CD4-positive, CD25-positive, alpha-beta regulatory T cell (primary cell): ENCODE measurements at places on chromosomes 1 and 21. TPM values are rescaled to one million over a fixed set of nuclear protein-coding genes. Genes with fewer than 3 reads are reported as not detected.

GRCh38 chr1:186297439-186298045 lies 77.5 kb downstream of the TPR start:
- DNase-seq: no peak

- DNase-seq: no peak
Observed at GRCh38 chr1:44168520-44169098, 27.2 kb upstream of the KLF18 start.

GRCh38 chr1:220013497-220013896 lies 32.8 kb downstream of the EPRS1 start:
- no peak for DNase-seq

- DNase-seq: no peak
Observed at GRCh38 chr1:221310180-221310579, 430.9 kb downstream of the HLX start.

- no peak for DNase-seq
Observed at GRCh38 chr21:45383111-45383614, 21.8 kb upstream of the COL18A1 start.

- no peak for DNase-seq
Observed at GRCh38 chr1:206909883-206910318, 11.8 kb downstream of the FCMR start.

GRCh38 chr1:207321790-207322645 lies 540 bp downstream of the CD55 start:
- peak; percentile 58 for DNase-seq

The ENO1 gene
- total RNA-seq: 353 TPM

DNA sequence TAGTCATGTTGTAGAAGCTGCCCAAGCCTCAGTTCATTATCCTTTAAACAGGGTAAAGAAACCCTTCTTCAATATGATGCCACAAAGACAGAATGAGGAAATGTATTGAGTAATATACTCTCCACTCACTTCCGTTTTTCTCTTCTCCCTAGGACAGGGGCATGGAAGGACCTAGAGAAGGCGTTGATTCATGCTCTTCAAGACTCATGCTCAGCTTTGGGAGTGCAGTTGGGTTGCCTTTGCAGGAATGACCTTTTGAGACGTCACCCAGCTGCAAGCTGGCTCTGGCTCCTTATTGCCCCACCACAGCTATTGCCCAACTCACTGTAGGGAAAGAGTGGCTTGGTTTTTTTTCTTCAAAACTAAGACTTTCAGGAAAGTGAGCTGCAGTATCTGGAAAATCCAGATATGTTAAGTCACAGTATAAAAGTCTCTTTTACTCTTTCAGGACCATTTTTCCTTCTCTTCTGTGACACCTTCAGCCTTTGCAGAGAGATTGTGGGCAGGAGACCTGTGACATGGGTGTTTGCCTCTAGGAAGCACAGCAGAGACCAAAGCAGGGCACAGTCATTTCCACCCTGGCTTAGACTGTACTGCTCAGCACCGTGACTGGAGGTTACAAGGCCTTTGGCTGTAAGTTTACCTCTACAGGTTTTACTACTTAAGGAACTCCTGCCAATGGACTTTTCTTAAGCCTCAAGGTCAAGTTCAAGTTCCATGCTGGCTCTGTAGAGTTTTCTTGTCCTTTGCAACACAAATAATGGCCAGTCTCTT lies 39.5 kb downstream of the XCL2 start:
- no peak for DNase-seq

The PLPP3 gene
- total RNA-seq: not detected

The FRRS1 gene
- total RNA-seq: 1.1 TPM

The VSIG8 gene
- total RNA-seq: not detected

The PDZK1IP1 gene
- 0.94 TPM for total RNA-seq

GRCh38 chr1:183090391-183091006 lies 67.3 kb downstream of the LAMC1 start:
- no peak for DNase-seq

DNA sequence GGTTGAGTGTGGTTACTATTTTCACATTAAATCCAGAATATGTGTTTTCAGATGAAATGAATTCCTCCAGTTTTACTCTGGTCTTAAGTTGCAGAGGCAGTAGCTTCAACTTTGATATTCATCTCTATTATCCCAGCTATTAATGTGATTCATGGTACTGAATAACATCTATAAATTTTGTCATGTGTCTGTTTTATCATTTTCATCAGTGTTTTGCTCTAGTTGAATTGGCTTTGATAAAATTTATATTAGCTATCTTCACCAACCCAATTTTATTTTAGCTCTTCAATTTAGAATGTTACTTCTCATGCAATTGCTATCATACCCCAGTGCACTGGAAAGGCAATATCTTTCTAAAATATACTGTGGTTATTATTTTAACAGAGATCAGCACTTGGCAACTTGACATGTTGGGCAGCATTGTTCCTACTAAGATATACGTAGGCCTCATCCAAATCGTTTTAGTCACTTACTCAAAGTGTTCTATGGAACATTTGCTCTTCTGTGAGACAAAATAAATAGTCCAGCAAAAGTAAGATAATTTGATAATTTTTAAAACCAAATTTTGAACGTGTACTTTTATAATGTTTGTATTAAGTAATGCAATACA lies 184.3 kb downstream of the NCAM2 start:
- DNase-seq: no peak

The UBE2U gene
- not detected for total RNA-seq

GRCh38 chr21:21385404-21385803 lies 387.2 kb downstream of the NCAM2 start:
- DNase-seq: no peak

DNA sequence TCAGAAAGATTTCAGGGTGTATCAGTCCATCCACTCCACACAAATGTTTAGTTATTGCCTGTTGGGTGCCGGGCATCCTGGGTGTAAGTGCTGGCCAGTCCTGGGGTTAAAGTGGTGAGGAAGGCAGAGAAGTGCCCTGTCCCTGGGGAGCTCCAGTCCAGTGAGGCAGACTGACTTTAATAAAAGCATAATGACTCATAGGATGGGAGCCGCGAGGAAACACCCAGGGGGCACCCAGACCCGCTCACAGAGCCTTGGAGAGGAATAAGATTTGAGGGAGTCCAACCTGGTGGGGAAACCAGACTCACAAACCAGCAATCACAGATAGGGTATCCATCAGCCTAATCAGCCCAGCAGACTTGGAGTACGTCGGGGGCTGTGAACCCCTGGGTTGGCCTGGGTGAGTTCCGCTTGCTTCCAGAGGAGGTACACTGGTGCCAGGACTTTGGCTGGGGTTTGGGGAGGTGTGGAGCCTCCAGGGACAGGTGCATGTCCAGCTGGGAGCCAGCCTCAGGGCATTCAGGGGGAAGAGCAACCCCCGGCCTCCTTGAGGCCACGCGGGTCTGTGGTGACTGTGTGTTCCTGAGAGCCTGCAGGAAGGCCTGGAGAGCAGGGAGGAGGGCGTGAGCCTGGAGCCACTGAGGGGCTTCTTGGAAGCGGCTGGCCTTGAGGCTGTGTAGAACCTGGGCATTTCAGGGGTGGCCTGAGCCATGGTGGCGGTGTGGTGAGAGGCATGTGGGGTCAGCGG lies 3.7 kb downstream of the PEAR1 start:
- DNase-seq: no peak

- no peak for DNase-seq
Observed at GRCh38 chr1:58983633-58984245, 199.9 kb upstream of the JUN start.

DNA sequence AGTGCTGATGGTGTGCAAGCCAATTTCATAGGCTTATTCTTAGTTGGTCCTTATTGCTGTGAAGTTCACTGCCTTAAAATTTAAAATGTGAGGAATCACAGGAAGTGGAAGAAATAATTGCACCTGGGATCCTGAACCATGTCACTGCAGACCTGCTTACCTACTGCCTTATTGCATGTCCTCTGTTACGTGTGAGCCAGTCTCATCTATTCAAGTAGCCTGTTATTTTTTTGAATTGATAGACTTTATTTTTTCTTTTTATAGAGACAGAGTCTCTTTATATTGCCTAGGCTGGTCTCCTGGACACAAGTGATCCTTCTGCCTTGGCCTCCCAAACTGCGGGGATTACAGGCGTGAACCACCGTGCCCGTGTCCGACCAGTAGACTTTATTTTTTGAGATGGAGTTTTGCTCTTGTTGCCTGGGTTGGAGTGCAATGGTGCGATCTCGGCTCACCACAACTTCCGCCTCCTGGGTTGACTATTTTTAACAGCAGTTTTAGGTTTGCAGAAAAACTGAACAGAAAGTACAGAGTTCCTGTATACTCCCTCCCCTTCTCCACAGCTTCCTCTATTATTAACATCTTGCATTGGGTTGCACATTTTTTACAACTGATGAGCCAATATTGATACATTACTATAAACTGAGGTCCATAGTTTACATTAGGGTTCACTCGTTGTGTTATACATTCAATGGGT lies 14.0 kb upstream of the DISC1 start:
- no peak for DNase-seq

DNA sequence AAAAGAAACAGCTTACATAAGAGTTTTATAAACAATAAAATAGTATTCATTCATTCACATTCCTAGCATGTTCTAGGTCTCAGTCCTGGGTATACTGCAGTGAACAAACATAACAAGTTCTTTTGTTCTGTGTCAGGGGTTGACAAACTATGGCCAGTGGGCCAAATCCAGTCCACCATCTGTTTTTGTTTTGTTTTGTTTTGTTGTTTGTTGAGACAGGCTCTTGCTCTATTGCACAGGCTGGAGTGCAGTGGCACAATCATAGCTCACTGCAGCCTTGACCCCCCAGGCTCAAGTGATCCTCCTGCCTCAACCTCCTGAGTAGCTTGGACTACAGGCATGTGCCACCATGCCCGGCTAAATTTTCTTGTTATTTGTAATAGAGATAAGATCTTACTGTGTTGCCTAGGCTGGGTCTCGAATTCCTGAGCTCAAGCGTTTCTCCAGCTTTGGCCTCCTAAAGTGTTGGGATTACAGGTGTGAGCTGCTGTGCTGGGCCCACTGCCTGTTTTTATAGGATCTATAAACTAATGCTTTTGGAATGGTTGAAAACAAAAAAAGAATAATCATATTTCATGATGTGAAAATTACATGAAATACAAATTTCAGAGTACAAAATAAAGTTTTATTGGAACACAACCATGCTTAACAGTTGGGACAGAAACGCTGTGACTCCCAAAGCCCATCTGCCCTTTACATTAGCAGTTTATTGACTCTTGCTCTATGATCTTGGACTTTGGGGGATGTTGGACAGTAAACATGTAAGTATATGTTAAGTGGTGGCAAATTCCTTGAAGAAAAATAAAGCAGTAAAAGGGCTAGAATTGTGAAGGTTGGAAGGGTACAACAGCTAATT lies 17.9 kb downstream of the CAPZA1 start:
- DNase-seq: no peak

The TEKT2 gene
- total RNA-seq: 0.81 TPM

GRCh38 chr21:25637851-25638659 lies 1.0 kb upstream of the JAM2 start:
- no peak for DNase-seq

DNA sequence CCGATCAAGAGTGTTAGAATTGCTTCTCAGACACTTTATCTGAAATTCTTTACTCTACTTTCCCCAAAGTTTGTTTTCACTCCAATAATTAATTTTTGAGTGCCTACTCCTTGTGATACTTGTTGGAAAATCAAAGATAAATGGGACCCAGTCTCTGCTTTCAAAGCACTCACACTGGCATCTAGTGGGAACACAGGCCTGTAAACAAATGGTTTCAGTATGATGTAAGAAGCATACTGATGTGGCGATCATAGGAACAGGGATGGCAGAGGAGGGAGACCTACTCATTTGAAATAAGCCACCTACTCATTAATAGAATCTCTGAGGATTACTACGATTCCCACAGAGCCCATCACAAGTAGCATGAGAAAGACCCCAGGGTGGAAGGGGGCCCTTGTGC lies 273.7 kb upstream of the ST6GALNAC5 start:
- no peak for DNase-seq

DNA sequence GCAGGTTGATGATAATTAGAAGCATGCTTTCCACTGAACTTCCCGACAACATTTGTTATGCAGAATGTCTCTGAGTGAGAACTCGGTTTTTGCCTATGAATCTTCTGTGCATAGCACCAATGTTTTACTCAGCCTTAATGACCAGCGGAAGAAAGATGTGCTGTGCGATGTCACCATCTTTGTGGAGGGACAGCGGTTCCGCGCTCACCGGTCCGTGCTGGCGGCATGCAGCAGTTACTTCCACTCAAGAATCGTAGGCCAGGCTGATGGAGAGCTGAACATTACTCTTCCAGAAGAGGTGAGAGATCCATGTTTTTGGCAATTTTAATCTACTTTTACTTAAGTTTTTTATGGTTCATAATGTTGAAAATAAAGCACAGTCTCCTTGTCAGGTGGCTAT lies 22.5 kb downstream of the BACH1 start:
- DNase-seq: no peak

The SMYD3 gene
- total RNA-seq: 36.6 TPM
